ENCODE measurements at places on chromosomes 5 and 9.

DNA sequence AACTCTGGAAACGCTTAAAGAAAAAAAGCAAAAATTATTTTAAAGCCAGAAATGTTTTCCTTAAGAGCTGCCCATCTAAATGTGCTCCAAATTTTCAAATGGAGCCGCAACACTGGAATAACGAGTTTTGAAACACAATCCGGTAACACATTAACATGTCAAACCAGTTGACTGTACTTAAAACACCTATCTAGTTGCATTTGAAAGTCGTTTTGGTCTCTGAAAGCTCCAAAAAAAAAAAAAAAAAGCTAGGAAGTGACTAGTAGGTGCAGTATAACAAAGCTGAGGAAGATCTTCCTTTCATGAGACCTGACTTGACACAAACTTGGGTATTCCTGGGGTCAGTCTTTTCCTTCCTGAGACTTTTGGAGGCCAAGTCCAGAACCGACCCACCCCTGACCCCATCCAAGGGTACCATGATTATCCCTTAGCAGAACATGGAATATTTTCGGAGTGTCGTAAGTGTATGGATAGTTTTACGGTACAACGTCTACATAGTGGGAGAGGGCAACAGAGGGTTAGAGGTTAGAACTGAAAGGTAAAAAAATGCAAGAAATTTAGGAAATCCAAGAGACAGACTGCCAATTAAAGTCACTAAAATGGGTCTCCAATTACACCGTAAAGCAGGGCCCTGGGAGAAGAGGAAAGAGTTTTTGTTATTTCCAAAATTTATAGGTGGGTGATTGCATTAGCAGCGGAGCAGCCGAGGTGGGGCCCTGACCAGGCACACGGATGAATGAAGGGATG is 812 bp downstream of the CETN3 start:
- no peak for DNase-seq

DNA sequence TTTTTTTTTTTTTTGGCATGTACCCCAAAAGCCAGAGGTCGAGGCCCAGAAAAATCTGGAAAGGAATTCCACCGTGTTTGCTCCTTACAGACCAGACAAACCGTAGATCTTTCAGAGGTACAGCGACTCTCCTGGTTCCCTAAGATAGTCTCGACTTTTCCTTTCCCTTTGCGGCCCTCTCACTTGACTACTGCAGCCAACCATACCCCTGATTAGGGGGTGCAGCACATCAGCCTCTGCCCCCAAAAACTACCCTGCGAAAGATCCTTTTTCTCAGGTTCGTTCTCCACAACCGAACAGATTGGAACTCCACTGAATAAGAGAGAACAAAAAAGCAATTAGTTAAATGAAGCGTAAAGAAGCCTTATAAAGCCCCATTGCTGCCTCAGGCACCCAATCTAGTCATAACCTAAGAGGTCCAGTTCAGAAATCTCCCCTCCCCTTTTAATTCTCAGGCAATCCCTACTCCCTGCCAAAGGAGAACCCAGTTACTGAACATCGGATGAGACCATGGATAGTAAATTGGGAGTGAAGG is 379 bp upstream of the TICAM2 start:
- DNase-seq = no peak

DNA sequence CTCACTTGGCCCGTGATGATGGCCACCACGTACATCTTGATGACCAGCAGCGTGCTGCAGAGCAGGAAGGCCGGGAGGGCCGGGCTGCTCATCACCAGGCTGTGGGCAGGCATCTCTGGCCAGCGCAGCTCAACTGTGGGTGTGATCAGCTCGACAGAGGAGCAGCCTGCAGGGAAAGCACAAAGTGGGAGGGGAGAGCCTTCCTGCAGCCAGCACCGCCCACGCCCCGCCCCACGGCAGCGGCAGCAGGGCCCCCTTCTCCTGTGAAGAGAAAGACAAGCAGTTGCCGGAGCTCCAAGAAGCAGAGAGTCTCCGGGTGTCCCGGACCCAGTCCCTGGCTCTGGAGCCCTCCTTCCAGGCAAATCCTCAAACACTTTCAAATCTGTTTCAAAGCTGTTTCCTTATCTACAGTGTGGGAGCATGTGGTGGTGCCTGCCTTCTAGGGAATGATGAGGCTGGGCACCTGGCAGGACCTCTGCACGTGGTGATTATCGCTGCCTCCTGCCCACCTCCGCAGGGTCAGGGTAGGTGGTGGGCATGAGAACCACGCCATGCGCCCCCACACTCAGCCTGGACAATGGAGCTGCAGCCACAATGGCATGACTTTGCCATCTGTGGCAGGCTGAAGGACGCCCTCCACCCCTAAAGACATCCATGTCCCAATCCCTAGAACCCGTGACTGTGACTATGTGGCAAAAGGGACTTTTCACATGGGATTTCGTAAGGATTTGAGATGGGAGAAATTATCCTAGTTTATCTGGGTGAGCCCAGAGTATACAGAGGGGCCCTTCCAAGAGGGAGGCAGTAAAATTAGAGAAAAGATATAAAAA is at the start of gene PTGES:
Gene PTGES, minus strand, starts transcription at position 143 of the 830 bp plus-strand sequence. Its CDS starts 30 bp downstream, at position 113.
- DNase-seq = no peak

DNA sequence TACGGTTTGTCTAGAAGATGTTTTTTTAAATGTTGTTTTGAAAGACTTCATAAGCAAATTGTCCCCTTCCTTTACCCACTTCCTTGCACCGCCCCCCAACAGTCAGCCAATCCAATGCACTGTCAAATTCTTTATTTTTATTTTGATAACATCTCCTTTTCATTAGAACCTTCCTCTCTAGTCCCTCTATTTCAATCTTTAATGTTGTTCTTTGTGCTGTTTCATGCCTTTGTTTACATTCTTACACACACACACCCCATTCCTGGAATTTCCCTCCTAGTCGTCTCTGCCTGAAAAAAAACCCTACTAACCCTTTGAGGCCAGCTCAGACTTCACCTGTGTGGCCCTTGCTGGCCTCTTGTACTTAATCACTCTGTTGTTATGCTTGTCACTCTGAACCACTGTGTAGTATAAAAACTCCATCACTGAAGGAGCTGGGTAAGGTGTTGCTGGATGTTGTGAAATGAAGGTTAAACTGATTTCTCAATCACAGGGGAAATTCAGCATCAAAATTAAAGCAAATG is 133.4 kb downstream of the UGCG start:
- DNase-seq = no peak

DNA sequence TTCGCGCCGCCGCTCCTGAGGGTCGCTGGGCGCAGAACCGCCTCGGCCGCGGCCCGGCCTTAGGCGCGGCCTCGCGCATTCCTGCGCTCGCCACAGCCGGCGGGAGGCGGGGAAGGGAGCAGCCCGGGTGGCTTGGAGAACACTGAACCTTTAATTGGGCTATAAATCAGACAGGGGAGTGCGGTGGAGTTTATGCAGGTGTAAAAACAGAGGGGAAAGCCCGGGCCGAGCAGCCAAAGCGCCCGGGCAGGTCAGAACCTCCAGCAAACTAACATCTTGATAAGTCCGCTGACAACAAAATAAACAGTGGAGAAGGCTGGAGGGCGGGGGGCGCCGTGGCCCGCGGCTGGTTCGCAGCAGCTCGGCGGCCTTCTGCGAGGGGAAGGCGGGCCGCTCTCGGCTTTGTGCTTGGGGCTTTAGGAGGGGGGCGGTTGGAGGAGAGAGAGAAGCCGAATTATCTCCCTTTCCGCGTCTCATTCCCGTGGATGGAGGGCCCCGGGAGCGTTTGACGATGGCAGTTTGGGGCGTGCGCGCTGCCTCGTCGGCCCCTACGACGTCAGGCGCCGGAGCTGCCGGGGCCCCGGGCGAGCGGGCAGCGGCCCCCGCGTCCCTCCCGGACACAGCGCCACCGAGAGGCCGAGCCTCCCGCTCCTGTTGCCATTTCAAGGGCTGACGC is 11.3 kb downstream of the FOXD1 start:
- DNase-seq = peak; percentile 14

DNA sequence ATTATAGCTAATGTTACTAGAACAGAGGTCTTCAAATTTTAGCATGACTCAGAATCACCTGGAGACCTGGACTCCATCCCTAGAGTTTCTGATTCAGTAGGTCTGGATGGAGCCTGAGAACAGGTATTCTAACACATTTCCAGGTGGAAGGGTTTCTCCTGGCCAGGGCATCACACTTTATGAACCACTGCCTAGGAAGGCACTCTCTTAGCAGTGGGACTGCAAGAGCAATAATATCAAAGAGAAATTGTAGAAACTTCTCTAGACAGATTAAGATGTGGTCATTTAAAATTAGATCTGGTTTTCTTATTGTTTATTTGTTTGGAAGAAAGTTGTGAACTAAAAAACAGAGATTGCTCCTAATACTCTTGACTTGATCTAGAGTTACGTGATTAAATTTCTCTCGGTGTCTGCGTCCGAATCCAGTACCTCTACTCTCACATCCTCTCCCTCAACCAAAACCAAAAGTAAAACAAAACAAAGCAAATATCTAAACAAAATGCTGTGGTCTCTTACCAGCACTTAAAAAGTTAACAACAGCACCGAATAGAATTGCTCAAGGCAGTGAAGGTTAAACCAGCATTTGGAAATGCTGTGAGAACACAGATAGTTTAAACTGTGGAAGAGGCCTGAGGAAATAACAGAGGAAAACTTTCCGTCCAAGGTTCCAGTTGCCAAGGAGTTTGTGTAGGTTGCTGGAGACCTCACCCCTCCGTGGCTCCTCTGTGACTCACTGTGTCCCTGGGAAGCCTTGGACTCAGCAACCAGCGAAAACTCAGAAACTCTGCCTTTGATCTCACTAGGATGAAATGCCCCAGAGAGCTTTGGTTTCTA is 193.4 kb downstream of the ARRDC3 start:
- no peak for DNase-seq

GRCh38 chr5:57816108-57816507 is 333.5 kb upstream of the ACTBL2 start:
- no peak for DNase-seq

DNA sequence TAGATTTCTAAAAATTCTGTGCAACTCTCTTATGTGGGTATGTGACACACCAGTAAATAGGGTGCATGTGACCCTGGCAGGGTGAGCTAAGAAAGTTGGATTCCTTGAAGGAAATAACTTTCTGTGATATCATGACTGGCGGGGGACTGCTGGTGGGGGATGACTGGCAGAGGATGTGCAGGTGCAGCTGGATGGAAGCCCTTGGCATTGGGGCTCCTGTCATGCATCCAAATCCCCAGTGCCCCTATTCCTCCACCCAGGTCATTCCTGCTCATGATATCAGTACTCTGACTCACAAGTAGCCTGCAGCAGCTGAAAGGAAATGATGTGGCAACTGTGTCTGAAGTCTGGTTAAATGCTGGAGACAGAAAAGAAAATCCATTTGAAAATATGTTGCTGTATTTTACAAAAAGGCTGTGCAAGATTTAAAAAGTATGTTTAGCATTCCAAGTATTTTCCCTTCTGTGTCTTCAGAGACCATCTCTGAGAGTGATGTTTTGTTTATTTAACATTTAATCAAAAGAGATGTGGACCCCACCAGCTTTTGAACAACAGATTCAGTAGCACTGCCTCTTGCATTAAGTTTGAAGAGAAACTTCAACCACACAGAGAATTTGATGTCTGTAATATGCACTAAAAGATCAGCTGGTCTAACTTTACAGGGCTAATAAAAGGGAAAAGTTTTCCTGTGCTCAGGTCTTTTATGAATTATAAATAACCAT is 17.9 kb upstream of the ZSWIM6 start:
- DNase-seq = no peak

- no peak for DNase-seq
These were observed 48.2 kb downstream of the HMHB1 start for GRCh38 chr5:143860211-143860610.

GRCh38 chr5:175282611-175283225 is 161.3 kb downstream of the DRD1 start:
- peak; percentile 7 for DNase-seq

- DNase-seq = no peak
These were observed 218.2 kb upstream of the ADAMTS16 start for GRCh38 chr5:4921929-4922328.

- DNase-seq = no peak
These were observed 56.9 kb downstream of the GPR21 start for GRCh38 chr9:123090198-123090896.

GRCh38 chr9:37961351-37961750 is 57.4 kb upstream of the SLC25A51 start:
- DNase-seq = no peak

GRCh38 chr5:89267788-89268187 is 384.8 kb upstream of the MEF2C start:
- no peak for DNase-seq

DNA sequence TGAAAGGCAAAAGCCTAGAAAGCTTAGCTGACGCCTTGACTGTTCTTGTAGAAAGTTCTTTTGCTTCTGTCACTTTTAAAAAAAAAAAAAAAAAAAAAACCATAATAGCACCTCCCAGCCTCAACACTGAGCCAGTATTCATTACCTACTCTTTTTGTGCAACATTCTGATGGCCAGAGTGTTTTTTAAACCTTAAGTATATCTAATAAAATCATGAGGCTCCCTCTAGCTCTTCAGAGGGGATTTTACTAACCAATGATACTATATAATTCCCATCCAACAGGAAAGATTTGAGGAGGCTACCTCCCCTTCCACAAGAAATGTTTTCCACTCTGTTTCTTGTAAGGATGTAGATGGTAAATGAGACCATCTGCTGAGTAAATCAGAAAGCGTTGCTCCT is 3.9 kb downstream of the BNC2 start:
- DNase-seq = no peak

GRCh38 chr9:88533951-88534455 is 975 bp upstream of the NXNL2 start:
- no peak for DNase-seq

- DNase-seq = no peak
These were observed 47.3 kb downstream of the RAD23B start for GRCh38 chr9:107330420-107330819.

DNA sequence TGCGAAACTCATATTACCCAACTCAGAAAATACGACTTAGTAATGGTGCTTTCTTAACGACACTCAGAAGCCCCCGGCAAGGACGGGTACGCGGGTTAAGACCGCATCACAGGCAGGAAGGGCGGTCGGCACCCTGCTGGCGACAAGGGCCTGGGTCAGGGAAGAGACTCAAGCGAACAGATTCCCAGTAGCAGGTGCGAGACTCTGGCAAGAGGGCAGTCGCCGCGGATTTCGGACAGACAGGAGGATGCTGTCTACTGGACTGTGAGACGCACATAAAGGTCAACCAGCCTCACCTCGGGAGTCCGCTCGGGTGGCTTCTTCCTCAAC is 398 bp downstream of the RAPGEF6 start:
- peak; percentile 0 for DNase-seq

DNA sequence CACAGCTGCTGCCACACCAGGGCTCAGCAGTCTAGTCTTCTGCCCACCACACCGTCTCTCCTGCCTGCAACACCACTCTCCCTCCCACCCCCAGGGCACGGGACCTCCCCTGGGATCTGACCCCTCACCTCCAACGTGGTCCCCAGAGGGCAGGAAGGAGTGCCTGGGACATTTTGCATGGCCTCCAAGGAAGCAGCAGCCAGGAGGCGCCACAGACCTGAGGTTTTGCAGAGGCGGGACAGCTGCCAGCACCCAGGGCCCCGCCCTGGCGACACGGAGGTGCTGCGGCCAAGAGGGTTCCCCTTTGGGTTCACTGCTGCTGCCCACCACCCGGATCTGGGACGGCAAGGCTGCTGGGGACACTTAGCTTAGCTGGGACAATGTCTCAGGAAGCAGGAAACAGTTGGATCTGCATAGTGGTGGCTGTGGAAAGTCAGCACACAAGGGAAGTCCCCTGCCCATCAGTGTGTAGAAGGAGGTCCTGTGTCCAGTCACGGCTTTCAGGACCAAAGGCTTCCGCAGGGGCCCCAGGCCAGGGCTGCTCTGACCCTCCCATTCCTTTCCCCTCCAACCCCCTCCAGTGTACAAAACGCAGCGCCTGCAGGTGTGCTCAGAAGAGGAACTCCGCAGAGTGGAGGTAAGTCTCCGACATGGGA is 13.8 kb downstream of the PROP1 start:
- no peak for DNase-seq

Measured in DMS153 (cell line).